Heart right ventricle (tissue), 16 donors: ENCODE measurements at places on chromosomes 1 and 21.

GRCh38 chr1:11523746-11524464 is 45.0 kb downstream of the DISP3 start:
- DNase-seq, result no peak

- DNase-seq, result no peak
Observed at GRCh38 chr1:156162430-156163037, 9.1 kb downstream of the SEMA4A start.

GRCh38 chr1:176515310-176515709 is 52.3 kb downstream of the PAPPA2 start:
- no peak for DNase-seq

- no peak for DNase-seq
Observed at GRCh38 chr1:6170742-6171201, 9.3 kb downstream of the CHD5 start.

DNA sequence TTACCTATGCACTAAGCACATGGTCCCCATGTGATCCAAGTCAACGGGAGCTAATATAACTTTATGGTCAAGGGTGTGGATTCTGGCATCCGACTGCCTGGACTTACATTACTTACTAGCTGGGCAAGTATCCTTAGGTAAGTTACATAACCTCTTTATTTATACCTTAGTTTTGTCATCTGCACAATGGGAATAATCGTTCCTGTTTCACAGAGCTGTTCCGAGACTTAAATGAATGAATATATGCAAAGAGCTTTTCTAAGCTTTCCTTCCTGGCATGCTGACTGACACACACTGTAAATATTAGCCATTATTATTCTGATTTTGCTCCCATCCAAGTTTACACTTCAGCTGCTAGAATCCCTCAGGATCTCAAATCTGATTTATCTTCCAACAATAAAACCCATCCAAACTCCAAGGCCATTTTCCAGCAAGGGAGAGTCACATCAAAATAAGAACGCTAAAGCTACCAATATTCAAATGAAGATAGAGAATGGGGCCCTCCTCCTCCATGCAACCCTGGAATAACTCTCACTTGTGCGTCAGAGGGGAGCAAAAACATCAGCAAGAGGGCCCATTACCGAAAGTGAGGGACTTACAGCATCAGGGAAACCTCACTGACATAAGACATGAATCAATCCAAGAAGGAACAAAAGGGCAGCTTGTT is 115.6 kb upstream of the KAZN start:
- no peak for DNase-seq

- DNase-seq, result no peak
Observed at GRCh38 chr21:34589511-34590282, 25.2 kb downstream of the RCAN1 start.

DNA sequence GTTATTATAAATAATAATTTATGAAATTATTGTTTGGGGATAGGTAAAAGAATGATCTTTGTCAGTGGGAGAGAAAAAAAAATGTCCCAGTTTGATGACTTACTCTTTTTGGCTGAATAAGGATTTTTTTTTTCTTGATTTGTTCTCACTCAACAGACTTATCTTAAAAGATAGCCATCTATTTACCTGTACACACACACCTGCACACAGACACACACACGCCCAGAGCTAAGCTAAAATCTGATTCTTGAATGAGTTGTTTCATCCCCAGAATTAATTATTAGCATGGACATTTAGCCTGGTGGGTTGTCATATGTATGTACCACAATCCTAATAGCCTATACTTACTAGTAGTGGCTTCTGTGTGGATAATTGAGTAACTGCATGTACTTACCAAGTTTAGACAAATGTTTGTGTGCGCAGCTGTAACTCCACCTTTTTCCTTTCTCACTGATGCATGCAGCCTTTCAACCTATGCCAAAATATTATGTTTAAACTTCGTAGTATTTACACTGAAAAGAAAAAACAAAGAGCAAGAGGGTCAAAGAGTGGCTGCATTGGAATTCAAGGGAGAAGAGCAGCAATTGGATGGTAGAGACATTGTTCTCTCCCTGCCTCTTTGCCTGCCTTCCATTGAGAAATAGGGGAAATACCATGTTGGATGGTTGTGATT is 174.3 kb downstream of the ADGRL2 start:
- no peak for DNase-seq
